ENCODE measurements at places on chromosomes 2 and 18.

- no peak for DNase-seq
Observed at GRCh38 chr2:143899987-143900386, 619.9 kb downstream of the ZEB2 start.

GRCh38 chr2:8986327-8986976 is 17.0 kb downstream of the MBOAT2 start:
- no peak for DNase-seq

GRCh38 chr2:238433300-238433915 is 6.7 kb downstream of the ASB1 start:
- DNase-seq, result no peak

DNA sequence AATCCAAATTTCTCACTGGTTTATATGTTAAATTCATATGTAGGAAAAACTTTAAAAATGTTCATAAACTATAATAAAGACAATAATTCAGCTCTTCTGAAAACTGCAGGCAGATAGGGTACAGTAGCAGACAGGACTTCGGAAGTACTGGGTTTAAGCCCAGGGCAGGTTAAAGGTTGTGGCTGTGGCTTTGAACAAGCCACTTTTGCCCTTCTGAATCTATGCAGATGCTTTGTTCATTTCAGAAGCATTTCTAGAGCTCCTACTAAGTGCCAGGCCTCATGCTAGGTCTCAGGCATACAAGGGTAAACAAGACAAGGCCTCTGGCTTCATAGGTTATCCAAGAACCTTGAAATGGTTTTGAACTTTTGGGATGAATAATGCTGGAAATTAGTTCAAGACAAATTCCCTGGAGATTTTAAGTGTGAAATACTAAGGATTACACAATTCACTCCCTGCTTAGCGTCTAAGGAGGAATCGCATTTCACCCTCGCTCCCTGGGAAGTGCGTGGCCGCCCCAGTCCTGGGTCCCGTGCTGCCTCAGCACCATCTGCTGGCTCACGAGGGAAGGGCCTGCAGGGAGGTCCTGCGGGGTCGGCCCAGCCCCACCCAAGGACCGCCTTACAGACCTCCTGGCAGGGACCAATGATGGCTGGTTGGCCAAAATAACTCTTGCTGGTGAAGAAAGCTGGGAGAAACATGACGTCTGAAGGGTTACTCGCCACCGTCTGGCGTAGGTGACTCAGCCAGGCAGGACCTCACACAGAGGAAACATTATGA is 67.7 kb upstream of the L3MBTL4 start:
- no peak for DNase-seq

GRCh38 chr2:26560892-26561291 is 80.3 kb downstream of the CIB4 start:
- DNase-seq, result no peak

DNA sequence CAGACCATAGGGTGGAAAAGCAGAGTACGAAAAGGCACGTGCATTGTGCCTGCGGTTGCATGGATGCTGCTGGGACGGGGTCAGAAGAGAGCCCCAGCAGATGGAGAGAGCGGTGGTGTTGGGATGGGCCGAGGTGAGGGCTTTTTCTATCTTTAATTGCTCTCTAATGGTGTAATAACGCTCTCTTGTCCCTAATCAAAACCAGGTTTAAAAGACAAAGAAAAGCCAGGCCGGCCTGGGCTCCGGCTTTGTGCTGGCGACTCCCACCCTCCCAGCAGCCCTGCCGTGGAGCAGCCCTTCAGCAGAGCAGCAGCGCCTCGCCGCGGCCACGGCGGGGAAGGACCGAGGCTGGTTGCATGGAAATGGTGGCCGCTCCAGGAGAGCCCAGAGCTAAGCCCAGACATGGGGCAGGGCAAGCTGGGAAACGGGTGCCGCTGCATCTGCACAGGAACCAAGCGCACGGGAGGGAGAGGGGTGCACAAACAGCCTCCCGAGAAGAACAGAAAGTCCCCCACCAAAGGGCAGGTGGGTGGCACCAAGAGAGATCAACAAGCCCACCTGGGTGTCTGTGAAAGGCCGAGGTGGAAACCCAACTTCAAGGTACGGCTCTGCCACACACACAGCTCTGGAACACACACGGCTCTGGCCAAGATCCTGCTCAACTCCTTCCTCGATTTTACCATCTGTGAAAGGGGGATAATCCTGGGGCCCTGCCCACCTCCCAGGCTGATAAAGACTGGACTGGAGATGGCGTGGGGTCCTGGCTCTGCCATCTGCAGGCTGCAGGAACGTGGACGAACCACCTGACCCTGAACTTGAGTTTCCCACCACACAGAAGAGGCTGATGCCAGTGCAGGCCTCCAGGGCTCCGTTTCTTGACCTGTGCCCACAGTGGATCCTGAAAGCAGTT is 15.0 kb downstream of the HS1BP3 start:
- DNase-seq, result no peak

DNA sequence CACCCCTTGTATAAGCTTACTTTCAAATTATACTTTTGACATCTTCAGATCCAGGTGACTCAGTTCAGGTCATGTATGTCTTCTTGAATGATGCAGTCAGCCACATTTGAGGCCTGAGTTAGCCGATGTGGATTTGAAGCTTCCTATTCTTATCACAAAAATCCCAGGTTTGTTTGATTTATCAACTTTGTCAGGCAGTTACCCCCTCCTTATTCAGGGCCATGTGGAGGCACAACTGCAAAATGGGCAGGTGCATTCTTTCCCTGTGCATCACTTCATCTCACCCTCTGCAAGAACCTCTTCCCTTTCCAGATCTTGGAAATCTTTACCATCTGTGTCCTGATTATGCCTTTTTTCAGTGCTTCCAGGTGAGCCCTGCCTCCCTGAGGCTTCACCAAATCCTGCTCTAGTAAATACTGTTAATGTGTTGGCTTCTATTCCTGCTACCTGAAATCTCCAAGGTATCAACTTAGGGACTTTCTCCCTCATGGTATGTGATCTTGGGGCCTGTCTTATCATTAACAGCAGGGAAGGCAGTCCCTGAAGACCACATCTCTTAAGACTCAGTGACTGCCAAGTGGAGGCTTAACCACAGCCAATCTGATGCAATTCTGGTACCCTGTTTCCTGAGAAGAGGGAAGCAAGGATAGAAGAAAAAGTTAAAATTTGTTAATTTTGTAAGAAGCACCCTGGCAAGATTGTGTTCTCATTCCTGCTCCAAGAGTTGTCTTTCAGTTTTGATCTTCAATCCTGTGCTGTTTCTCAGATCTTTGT is 9.4 kb upstream of the ARHGAP28 start:
- no peak for DNase-seq

GRCh38 chr2:74659462-74659861 is 5.4 kb downstream of the SEMA4F start:
- no peak for DNase-seq

DNA sequence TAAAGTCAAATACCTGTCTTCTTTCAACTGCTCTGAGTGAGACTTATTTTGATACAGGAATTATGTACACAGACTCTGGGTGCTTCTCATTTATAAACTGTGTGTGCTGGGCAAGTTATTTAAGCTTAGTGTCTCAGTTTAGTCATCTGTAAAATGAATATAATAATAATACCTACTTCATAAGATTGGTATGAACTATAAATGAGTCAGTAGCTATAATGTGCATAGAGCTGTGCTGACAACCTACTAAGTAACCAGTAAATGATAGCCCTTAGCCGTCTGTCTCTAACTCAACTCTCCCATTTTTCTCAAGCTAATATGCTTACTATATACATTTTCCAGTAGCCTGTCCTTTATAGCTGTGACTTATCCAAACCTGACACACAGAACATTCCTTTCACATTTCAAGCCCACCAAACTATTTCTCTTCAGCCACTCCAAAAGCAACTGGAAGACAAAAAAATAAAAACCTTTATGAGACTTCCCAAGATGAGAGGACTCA is 319.8 kb downstream of the ETAA1 start:
- no peak for DNase-seq

DNA sequence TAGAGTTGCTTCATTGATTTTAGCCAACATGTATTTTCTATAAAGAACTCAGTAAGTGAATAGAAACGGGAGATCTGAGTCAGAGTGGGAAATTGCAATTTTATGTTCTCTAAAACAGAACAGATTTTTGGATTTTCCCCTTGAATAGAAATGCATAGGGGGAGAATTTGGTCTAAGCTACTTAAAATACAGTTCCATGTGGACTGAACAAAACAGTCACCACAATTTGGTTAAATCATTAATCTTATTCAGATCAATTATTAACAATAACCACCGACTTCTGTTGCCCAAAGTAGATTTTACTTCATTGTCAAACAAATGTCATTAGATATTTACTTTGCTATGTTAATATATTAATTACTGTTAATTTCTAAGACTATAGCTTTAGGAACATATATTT is 107.7 kb downstream of the SCG2 start:
- DNase-seq, result no peak

- DNase-seq, result no peak
Observed at GRCh38 chr2:241981076-241981700, 111.7 kb downstream of the RTP5 start.

DNA sequence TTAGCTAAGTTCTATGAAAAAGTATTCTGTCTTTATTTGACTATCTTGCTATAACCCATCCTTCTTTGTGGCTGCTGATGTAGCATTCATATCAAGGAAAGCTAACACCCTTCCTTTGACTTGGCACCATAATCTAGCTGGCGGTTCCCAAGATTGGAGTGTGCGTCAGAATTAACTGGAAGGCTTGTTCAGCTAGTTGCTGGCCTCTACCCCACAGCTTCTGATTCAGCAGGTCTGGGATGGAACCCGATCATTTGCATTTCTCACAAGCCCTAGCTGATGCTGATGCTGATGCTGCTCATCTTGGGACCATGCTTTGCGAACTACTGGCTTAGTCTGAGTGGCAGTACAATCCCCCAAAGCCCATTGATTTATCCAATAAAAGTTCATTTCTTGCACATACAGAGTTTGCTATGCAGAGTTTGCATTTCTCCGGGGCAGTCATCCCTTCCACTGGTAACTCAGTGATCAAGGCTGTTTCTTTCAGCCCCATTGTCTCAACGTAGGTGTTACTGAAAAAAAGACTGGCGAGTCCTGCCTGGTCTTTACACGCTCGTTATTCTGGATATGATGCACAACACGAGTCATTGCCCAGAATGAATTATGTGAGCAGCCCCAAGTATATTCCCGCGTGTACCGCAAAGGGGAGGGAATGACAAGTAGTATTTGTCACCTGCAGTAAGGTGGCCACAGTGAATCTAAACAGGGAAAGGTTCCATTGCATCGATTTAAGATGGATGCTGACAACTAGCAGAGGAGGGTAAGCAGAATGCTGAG is 96.5 kb downstream of the ZNF532 start:
- no peak for DNase-seq

DNA sequence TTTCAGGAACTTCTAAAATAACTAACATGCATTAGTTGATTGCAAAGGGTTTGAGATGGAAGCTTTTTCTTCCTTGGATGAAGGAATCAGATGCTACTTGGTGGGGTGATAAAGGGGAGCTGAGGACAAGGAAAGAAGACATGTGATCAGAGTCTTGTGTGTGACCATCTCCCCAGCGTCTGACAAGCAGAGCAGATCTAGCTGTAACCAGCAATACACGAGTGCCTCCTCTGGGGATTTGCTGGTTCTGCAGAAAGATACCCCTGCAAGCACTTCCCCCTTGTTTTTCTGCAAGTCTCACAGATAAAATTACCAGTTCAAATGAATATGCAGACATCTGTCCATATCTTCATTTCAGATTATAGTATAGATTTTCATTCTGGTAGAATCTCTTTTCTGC is 2.7 kb downstream of the CDH7 start:
- no peak for DNase-seq
